Right renal pelvis (tissue), 4 donors: ENCODE measurements at places on chromosomes 6 and 20. TPM values are rescaled to one million over a fixed set of nuclear protein-coding genes. Genes with fewer than 3 reads are reported as not detected.

DNA sequence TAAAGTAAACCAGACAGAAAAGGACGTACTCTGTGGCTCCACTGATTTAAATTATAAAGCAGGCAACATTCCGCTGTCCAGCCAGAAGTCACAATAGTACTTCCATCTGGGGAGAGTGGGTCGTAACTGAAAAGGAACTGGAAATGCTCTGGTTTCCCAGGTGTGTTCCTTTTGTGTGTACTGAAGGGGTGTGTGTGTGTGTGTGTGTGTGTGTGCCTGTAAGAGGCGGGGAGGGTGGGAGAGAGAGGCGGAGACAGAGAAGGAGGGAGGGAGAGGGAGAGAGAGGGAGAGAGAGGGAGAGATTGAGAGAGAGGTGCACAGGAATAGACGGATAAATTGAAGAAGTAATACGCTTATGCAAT lies 178.4 kb upstream of the ZNF184 start:
- no peak for DNase-seq

GRCh38 chr20:23507346-23507745 lies 16.4 kb downstream of the CST8 start:
- DNase-seq = no peak

- DNase-seq = no peak
Measured at GRCh38 chr20:32387252-32387651, 29.1 kb downstream of the ASXL1 start.

DNA sequence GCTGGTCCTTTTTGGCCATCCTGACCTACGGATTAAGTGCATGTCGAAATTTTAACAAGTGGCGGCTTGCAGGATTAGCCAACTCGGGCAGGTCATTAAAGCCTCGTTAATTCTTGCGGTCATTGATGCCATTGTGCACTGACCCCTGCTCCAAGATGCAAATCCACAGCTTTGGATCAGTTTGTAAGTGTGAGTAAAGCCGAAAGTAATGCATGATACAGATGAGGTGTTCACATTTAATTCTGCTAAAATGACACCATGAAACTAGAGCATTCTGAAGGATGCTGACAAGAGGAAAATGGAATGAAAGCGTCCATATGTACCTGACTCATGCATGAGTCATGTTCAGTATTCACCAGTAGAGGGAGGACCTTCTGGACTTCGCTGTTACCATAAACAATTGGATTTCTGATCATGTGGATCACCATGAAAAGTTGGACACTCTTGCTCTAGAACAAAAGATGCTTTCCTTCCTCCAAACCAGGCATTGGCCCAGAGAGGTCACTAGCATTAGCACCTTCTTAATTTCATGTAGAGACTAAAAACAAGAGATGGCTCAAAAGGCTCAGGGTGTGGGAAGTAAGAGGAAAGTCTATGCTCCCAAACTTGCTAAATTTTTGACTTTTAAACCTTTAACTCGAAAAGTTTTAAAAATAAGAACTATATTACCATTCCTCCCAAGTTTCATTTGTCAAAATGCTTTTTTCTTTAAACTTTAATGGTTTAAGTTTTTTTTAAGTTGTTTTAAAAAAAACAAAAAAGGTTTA lies 48.0 kb downstream of the MUC22 start:
- no peak for DNase-seq

- no peak for DNase-seq
Measured at GRCh38 chr20:19961293-19961692, 55.9 kb upstream of the NAA20 start.

- DNase-seq = no peak
Measured at GRCh38 chr20:62898970-62899632, 27.2 kb downstream of the DIDO1 start.

DNA sequence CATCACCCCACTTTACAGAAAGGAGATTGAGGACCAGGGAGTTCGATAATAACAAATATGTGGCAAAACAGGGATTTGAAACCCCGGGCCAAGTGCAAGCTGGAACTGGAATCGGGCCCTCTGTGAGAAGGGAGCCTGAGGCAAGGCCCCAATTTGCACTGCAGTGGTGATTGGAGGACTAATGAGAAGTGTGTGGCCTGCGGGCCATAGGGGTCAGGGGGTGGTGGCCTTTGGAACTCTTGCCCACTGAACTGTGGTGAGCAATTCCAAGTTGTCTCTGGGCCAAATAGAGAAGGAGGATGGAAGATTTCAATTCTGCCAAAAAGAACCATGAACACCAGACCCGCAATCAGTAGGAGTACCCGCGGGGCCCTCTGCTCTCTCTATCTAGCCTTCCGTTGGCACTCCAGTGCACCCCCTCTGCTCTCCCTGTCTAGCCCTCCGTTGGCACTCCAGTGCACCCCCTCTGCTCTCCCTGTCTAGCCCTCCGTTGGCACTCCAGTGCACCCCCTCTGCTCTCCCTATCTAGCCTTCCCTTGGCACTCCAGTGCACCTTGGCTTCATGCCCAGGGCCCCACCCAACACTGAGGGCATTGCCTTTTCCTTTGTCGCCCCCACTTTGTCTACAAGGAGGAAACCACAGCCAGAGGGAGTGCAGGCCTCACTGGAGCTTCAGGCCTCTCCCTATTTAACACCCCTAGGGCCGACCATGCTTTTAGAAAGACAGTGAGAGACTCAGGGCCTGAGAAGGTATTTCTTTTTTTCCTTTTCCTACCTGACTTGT lies 6.0 kb upstream of the PTPRA start:
- DNase-seq = no peak

RAB44 gene
- polyA plus RNA-seq = 0.06 TPM

GRCh38 chr20:41299899-41300298 lies 17.6 kb downstream of the ZHX3 start:
- no peak for DNase-seq

GRCh38 chr6:162798546-162799266 lies 70.9 kb downstream of the PACRG start:
- DNase-seq = no peak

- DNase-seq = no peak
Measured at GRCh38 chr20:47031004-47031403, 136.4 kb downstream of the EYA2 start.

PLN gene
- polyA plus RNA-seq = 7.4 TPM

- DNase-seq = no peak
Measured at GRCh38 chr20:34365765-34366213, 2.7 kb downstream of the ITCH start.

DNA sequence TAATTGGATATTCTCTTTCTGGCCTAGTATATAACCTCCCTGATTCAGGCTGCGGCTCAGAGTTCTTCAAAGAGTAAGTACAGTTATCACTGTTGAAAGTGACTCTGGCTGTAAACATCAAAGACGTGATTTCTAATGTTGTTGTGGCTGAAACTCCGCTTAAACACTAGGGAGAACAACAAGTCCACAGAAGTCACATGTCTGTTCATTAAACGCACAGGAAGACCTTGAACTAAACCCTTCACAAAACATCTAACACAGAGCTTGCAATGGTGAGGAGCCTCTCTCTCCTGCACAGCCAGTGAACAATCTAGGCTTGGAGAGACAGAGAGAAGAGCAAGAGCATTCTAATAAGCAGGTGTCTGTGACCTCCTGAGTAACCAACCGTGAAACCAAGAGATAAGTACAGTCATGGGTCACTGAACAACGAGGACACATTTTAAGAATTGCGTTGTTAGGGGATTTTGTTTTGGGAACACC lies 249.3 kb downstream of the PRKN start:
- no peak for DNase-seq

DNA sequence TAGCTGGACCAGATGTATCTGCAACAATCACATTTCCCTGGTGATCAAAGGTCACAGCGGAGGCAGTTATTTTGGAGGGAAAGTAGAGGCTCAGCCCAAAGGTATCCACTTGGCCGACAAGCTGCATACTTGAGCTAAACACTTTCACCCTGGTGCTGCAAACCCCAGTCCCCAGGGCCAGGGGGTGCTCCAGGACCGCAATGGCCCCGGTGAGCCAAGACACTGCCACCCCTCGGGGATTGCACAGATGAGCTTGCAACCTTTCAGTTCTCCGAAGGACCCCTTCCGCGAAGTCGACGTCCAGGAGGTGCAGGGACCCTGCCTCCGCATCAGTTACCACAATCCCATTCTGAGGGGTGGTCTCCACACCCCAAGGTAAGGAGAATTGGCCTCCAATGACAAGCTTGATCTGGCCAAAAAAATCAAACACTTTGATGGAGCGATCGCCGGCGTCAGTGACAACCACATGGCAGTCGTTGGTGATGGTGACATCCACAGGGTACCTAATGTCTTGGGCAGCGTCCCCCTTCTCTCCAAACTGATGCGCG lies 823 bp downstream of the NHLRC1 start:
- no peak for DNase-seq

- DNase-seq = no peak
Measured at GRCh38 chr6:2784061-2784460, 18.9 kb downstream of the WRNIP1 start.

DNA sequence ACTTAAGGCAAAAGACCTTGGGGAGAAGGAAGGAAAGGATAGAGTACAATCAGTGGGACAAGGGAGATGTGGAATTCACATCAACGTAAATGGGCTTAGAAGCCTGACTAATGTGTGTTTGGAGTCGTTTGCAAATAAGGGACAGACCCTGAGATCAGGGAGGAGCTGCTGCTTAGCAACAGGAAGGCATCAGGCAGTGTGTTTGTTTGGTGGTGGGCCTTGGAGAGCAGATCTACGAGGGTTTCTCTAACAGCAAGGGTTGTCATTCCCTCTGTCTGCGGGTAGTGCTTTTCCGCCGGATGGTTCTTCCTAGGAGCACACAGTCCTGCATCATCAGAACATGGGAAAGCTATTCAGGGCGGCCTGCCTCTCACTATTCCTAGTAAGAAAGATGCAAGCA lies 40.4 kb downstream of the C6orf118 start:
- DNase-seq = no peak

CMTR1 gene
- 49.3 TPM for polyA plus RNA-seq

DNA sequence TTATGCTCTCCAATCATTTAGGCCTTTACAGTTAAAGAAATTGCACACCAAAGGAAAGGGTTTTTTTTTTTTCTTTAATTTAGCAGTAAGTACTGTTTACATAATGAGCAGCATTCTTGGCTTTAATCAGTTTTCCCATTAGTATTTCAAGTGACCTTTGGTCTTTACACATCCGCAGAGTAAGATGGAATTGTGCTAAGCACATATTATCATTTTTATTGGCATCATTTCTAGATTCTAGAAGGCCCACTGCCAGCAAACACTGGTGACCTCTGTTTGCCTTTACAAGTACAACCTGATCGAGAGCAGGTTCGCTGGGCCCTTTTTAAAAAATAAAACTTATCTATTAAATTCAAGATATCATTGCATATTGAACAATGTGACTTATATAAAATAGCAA lies 104.3 kb downstream of the ADGRG6 start:
- no peak for DNase-seq

AFDN gene
- polyA plus RNA-seq = 172 TPM

GRCh38 chr6:74091136-74091793 lies 395.3 kb downstream of the CD109 start:
- DNase-seq = peak; percentile 0

DNA sequence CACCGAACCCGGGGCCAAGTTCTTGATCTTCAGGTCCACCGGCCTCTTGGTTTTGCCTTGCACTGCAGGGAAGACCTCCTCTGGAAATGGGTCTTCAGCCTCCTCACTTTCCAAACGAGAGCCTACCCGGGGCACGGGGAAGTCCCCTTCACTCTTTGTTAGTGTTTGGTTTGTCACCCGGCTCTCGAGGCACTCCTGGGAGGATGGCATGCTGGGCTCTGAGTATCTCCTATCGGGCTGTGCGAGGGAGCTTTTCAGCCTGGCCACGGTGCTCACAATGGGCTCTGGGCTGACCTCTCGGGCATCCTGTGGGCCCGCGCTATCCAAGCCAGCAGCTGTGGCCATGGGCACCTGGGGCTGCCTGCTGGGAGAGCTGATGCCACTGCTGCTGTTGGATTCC lies 8.1 kb downstream of the TAGAP start:
- DNase-seq = no peak

DNA sequence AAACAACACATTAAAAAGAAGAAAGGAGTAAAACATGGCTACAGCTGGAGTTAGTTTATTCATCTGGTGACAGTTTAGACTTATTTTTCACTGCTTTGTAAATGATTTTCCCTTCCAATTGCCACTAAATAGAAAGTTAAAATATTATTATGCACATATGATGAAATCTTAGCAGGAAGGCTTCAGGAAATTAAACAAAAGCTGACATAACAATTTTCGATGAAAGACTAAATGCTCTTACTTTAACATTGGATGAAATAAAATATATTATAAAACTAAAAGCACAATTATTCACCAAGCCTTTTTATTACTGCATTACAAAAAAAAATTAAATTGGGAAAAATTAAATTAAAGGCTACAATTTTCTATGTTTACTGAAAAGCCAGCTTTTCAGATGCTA lies 158.0 kb downstream of the MMUT start:
- no peak for DNase-seq

GRCh38 chr20:37956107-37956585 lies 53.2 kb downstream of the VSTM2L start:
- no peak for DNase-seq

DNA sequence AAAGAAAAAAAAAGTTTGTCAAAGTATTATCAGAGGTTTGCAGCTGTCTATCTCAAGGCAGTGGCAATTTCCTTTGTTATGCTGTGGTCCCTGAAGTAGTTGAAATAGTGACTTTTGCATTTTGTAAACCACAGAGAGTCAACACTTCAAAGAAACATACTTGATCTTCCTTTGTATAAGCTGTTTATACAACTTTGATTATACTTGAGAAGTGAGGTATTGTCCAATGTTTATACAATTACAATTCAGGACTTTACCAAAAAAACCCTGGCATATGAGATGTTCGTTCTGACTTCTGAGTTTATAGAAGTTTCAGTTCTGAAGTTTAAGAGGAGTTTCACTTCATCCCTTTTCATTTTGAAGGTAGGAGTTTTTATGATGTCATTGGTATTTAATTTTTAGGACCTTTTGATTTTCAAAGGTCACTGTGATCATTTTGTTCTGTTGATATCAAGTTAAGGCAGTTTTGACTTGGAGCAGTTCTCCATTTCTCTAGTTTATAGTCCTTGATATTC lies 4.0 kb downstream of the STK4 start:
- DNase-seq = no peak

DNA sequence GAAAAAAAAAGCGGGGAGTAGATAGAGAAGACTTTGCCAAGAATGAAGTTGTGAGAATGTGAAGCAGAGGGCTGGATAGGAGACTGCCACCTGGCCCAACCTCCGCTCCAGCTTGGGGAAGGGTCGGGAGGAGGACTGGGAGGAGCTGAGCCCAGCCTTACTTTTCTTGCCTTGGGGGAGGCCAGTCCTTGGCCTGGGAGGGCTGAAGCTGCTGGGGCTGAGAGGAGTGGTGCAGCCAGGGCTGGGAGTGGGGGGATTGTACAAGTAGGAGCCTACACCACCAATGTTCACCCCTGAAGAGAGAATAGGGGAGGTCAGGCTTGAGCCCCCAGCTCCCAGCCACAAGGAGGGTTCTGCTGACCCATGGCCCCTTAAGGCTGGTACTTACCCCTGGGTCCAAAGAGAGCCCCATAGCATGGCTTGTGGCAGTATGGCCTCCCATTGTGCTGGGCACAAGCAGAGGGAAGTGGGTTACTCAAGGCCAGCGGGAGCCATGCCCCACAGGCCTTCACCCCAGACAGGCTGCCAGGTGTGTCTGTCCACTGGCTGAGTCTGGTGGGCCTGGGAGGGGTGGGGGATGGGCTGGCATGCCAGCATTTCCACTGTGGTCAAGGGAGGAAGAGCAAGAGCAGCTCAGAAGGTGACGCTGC lies 1.1 kb downstream of the CRIP3 start:
- no peak for DNase-seq

- DNase-seq = no peak
Measured at GRCh38 chr20:49323622-49324238, 45.9 kb upstream of the ZNFX1 start.

TGM3 gene
- 1.1 TPM for polyA plus RNA-seq
